ENCODE measurements at places on chromosomes 4 and X.

DNA sequence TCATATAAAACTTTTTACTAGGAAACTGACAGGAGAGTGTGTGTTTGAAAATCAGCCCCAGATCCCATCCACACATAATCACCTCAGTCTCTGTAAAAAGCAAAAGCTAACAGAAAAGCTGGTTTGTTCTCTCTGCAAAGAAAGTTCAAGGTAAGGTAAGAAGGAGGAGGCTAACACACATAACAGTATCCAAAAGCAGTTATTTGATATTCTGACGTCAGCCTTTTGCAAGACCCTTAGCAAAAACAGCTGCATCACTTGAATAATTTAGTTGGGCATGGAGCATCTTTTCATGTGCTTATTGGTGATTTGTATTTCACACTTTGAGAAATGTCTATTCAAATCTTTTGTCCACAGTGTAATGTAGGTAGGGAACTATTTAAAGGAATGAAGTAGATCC is 5.5 kb downstream of the TCEAL9 start:
- no peak for DNase-seq

- no peak for DNase-seq
Observed at GRCh38 chr4:118991686-118992085, 103.0 kb downstream of the SYNPO2 start.

DNA sequence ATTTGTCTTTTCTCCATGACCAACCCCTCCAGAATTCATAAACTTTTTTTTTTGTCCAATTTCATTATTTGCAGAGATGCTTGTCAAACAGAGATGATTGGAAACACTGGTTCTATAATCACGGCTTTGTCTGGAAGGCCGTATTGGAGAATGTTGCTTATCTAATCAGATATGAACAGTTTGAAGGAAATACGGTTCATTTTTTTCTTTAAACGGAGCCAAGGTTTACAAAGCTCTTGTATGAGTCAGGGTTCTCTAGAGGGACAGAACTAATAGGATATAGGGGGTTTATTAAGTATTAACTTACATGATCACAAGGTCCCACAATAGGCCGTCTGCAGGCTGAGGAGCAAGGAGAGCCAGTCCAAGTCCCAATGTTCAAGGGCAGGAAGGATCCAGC is 1415.8 kb downstream of the C4orf33 start:
- no peak for DNase-seq

DNA sequence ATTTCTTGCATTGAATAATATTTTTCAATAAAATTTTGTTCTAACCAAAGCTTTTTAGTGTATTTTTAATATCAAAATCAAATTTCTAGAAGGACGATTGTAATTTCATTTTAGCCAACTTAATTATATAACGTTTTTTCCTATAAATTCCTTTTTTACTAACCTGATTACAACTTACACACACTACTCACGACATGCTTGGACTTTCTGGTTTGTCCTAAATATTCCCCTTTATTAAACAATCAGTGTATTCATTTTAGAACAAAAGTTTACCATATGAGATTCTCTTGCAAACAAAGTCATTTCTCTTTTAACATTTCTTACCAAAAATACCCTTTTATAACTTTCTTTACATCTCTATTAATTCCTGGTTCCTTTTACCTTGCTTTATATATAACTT is 173.7 kb downstream of the PWWP3B start:
- no peak for DNase-seq

DNA sequence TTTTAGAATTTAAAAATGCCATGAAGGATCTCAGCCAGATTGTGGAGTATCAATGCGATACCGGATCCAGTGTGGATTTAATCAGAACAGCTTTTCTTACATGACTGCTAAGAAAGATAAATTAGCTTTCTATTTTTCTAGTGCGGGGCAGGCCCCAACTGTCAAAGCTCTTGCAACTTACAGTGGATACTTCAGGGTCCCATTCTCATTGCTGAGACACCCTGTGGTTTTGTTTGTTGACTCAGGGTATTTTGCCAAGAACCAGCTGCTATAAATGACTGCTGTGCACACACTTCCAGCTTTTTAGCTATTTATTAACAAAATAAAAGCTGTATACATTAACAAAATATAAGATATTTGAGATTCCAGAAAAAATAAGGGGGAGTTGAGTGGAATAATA is 166.4 kb downstream of the DCLK2 start:
- no peak for DNase-seq

GRCh38 chr4:89064848-89065247 is 7.9 kb upstream of the FAM13A start:
- DNase-seq: no peak

- DNase-seq: no peak
Observed at GRCh38 chr4:79044141-79044659, 105.0 kb upstream of the PAQR3 start.

- no peak for DNase-seq
Observed at GRCh38 chr4:106629268-106629625, 260.7 kb upstream of the GIMD1 start.

GRCh38 chr4:66604192-66604591 is 933.9 kb upstream of the EPHA5 start:
- DNase-seq: no peak

GRCh38 chrX:135421932-135422809 is at the start of gene SMIM10L2A:
SMIM10L2A (plus strand) TSS chrX:135421944; CDS start chrX:135422132, 188 bp downstream.
- no peak for DNase-seq

DNA sequence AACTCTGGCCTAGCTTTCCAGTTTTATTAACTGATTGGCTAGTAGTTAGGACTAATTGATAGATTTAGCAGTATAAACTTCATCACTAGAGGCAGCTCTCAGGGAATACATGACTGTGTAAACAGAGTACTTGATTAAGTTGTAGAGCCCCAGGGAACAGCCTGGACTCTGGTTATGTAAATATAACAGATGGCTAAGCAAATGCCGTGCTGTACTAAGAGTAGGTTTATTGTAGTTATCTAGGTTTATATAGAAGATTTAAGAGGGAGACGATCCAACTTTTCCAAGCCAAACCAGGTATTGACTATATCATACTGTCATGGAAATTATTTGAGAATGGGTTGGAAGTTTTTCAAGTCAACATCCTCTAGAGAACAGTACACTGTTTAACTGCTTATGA is 463.4 kb upstream of the GRID2 start:
- DNase-seq: no peak

DNA sequence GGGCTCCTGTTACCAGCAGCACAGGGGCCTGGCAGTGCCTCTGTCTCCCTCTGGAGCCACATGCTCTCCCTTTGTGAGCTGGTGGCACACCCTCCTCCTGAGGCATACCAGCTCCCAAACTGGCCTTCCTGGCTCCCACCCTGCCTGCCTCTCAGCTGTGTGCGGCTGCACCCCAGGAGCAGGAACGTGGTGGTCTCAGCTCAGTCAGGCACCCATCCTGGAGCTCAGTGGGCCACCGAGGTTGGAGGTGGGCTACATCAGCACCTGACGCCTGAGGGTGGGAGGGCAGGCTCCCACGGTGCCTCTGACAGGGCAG is 85.9 kb upstream of the NKX1-1 start:
- DNase-seq: no peak

GRCh38 chr4:120773641-120774040 is 148.9 kb downstream of the PRDM5 start:
- no peak for DNase-seq

GRCh38 chrX:103063191-103063845 is 653 bp downstream of the BEX1 start:
- no peak for DNase-seq

DNA sequence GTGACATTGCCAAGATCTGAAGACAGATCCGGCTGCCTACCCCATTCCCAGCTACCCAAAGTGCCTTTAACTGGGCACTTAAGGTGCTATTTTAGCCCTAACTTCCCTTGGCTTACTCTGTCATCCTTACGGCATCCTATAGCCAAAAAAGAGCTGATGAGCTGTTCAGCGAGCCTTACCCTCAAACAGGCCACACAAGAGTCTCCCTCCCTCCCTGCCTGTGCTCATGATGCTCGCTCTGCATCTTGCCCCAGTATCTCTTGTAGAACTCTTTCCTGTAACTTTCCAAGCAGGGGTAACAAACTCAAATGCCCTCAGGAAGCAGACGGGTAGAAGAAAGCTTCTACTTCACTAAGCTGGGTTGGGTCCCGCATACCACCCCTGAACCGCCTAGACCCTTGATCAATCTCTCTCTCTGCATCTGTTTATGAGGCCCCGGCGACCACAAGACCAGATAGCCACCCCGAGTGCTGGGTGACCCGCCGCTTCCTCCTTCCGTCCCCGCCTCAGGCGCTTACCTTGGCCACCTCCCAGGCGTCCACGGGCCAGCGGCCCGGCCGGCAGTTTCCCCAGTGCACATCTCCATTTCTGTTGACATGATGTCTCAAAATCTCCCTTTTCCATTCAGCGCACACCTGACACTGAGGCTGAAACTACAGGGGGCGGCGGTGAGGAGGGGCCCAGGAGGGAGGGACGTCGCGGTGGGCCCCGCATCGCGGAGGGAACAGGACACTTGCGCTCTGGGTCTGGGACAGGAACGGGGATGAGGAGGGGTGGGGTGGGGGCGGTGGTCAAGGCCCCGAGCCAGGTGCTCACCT is 663 bp downstream of the CXorf38 start:
- peak; percentile 33 for DNase-seq

- DNase-seq: no peak
Observed at GRCh38 chrX:70172964-70173363, 4.3 kb upstream of the DGAT2L6 start.

GRCh38 chr4:185730387-185730786 is 81.6 kb downstream of the SORBS2 start:
- no peak for DNase-seq

- peak; percentile 30 for DNase-seq
Observed at GRCh38 chr4:6917461-6918271, 8.0 kb downstream of the TBC1D14 start.

GRCh38 chrX:32280489-32280888 is 930.9 kb downstream of the DMD start:
- no peak for DNase-seq

GRCh38 chr4:154529728-154530519 is 20.3 kb downstream of the PLRG1 start:
- no peak for DNase-seq

GRCh38 chr4:54677853-54678650 is 20.3 kb downstream of the KIT start:
- no peak for DNase-seq

DNA sequence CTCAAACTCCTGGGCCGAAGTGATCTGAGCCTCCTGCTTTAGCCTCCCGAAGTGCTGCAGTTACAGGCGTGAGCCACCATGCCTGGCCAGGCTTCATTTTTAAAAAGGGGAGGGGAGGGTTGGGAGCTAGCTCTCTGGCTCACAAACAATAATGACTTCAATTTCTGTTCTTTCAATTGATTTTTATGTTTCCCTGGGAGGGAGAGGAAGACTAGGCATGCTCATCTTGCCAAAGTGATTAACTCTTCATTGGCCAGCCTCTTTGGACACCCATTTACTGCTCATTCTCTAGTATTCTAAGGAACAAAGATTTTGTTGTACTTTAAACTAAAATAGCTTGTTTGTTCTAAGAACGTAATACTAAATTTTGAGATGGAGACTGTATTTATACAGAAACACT is 43.4 kb upstream of the TRIM2 start:
- no peak for DNase-seq

DNA sequence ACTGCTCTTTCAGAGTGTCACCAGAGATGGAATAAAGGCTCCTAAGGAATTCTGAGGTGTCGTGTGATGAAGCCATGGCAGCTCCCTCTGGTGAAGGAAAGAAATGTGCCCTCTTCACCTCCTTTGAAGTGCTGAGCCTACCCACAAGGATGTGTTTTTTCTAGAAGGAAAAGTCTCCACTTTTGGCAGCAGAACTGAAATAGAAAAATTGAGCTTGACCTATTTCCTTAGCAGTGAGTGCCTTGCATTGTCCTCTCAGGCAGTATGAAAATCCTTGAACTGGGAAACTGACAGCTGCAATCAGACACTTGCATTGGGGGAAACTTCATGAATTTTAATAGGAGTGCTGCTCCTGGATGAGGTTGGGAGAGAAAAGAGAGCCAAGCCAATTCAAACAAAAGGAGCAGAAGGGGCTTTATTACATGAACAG is 95.2 kb downstream of the DCLK2 start:
- no peak for DNase-seq

GRCh38 chr4:152112190-152112589 is 351.4 kb upstream of the GATB start:
- no peak for DNase-seq

- DNase-seq: no peak
Observed at GRCh38 chr4:150173982-150174398, 95.7 kb downstream of the DCLK2 start.

GRCh38 chr4:113564493-113564892 is 197.0 kb downstream of the CAMK2D start:
- no peak for DNase-seq

- DNase-seq: no peak
Observed at GRCh38 chr4:38698176-38698575, 34.2 kb downstream of the KLF3 start.

- no peak for DNase-seq
Observed at GRCh38 chr4:17704020-17704650, 77.3 kb downstream of the FAM184B start.

DNA sequence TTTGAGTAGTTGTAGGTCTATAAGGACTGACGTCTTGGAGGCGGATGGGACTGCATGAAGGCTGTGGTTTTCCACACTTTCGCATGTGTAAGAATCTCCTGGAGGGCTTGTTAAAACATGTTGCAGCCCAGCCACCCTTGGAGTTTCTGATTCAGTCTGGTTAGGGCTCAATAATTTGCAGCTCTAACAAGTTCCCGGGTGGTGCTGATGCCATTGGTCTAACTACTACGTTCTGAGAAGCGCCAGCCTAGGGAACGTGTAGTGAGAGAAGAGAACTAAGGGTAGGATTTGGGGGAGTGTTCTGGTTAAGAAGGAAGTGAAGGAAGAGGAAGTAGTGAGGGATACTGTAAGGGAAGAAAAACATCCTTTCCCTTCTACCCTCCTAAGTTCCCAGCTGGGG is 138.9 kb downstream of the LARP7 start:
- no peak for DNase-seq

DNA sequence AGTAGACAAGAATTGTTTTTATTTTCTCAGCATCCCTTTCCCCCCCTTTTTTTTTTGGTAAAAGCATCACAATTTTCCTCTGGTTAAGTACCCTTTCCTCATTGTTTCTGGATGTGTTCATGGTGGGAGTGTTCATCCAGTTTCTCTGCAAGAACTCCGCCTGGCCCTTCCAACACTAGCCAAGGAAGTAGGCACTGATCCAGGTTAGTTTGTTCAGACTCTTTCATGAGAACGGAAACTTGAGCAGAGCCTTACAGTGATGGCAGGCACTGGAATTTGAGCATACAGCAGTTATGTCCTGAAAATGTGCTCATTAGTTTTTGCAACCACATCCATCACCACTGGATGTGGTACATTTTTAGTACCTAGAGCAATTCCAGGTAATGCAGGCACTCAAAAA is 336.1 kb upstream of the BOD1L1 start:
- DNase-seq: no peak

DNA sequence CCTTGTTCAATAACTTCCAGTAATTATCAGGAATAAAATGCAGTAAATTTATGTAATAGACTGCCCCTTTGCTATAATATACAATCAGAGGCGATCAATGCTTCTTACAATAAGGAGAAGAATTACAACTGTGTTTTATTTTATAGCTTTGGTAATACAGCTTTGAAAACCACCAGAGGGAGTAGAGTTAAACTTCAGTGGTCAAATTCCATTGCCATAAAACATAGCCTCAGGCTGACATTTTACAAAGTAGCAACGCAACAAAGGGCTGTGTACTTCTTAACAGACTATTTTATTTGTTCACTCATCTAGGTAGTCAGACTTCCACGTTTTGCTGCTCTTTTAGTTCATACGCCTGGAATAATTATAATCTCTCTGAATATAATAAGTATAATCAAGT is 58.5 kb downstream of the TEX13C start:
- DNase-seq: no peak

All from activated T-helper 9 cell treated with anti-CD3 and anti-CD28 coated beads, Interleukin-2, amount 50 U/mL, for 16 hours (primary cell).